ENCODE measurements at places on chromosomes 2 and 18.

DNA sequence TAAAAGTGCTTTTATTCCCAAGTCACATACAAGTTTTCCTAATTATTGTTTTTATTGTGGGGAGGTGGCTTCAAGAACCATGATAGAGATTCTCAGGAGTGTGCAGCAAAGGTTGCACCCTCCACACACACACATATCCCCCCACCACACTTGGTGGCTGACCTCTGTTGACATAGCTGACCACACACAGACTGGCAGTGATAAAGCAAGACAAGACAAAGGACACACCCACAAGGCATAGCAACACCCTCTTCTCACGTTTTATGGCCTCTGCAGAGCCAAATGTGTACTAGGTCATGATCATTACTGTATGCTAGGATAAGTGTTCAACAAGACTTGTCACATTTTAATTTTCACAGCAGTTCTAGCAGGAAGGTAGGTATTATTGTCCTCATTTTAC, 143.0 kb upstream of the EPC2 start:
- DNase-seq, result no peak

- no peak for DNase-seq
Observed at GRCh38 chr18:46477425-46478011, 179.5 kb downstream of the LOXHD1 start.

GRCh38 chr2:239468491-239469105, 67.8 kb upstream of the HDAC4 start:
- DNase-seq, result no peak

DNA sequence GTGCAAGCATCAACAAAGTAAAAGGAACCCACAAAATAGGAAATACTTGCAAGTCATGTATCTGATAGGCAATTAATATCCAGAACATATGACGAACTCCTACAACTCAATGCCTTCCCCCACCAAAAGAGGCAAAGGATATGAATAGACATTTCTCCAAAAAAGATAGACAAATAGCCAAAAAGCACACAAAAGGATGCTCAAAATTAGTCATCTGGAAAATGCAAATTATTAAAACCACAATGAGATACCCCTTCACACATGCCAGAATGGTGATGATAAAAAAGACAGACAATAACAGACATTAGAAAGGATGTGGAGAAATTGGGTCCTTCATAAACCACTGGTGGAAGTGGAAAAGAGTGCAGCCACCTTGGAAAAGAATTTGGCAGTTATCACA, 76.4 kb downstream of the RIF1 start:
- no peak for DNase-seq

- peak; percentile 92 for DNase-seq
Observed at GRCh38 chr18:5975111-5976002, 80.0 kb upstream of the TMEM200C start.

- peak; percentile 76 for DNase-seq
Observed at GRCh38 chr18:21760321-21760720, 19.7 kb downstream of the MIB1 start.

- DNase-seq, result no peak
Observed at GRCh38 chr2:112646102-112646719, 472 bp downstream of the SLC20A1 start.

DNA sequence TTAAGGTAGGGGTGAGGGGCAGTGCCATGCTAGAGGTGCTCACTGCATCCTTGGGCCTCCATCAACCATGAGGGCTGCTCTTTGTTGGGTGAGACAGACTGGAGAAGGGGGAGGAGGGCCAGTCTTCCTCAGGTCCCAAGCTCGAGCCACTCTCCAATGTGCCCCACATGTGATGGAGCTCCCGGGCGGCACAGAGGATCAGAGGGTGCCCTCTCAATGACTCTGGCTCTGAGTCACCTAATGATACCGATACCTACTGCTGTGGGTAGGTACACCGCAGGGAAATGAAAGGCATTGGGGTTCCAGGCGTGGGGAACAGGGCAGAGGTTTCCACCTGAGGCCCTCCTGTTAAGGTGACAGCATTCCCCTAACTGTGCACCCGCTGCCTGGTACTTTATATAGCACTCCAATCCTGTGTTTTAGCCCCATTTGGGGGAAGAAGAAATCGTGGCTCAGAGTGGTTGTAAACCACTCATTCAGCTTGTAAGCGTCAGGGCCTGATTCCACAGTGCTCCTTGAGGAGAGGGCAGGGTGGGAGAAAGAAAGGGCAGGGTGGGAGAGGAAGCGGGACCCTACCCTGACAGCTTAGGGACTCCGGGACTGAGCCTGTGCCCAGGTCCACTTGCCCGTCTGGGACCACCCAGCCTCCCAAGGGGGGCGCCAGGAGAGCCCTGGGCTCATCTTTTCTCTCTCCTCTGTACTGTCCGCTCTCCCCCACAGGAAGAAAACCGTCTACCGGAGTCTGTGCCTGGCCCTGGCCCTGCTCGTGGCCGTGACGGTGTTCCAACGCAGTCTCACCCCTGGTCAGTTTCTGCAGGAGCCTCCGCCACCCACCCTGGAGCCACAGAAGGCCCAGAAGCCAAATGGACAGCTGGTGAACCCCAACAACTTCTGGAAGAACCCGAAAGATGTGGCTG, 1.8 kb downstream of the B3GNT7 start:
- no peak for DNase-seq

- peak; percentile 62 for DNase-seq
Observed at GRCh38 chr2:181157326-181157725, 176.9 kb downstream of the UBE2E3 start.

DNA sequence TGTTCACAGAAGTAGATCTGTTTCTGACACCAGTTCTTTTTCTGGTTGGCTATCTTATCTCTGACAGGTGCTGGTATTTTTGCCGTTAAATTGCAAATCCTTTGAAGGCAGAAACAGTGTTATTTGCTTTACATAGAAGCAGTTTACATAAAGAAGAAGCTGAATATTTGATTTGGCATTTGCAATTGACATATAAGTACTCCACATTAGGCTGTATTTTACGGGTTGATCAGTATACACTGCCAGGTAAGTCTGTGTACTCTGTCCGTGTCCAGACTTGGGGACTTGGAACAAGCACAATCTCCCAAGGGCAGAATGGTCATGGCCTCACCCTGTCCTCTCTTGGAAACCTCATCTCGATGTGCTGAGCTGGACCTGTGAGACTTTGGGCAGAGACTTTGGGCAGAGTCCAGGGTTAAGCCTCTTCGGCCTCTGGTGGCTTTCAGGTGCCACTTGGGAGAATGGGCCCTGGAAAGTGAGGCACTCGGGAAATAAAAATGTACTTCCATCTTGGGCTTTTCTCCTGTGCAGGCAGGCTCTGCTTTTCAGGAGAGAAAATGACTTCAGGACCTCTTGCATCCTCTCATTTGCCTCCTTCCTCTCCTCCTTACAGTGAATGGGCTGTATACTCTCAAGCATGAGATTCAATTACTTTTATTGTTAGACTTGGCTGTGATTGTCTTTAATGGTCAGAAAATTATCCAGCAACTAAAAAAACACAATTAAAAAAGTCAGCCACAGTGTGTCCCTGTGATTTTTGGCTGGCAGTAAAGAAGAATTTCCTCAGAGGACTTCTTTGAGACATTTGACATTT, 108.5 kb downstream of the RAPGEF4 start:
- no peak for DNase-seq

DNA sequence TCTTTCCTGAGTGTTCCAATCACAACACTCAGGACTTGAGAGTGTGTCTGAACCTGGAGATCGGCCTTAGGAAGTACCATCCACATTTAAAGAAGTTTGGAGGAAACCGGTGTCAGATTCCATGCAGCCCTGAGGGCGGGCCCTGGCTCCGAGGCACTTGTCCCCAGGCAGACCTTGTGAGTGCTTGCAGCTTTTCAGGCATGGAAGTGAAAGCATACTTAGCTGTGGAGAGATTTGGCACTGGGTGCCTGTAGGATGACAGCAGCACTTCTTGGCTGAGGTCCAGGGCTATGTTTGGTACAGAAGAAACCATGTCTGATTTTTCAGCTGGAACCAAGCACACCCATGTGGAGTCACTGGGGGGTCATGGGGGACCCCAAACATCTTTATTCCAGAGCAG, 230.8 kb downstream of the SEPTIN10 start:
- peak; percentile 85 for DNase-seq

- no peak for DNase-seq
Observed at GRCh38 chr2:154466226-154466625, 232.3 kb upstream of the KCNJ3 start.

GRCh38 chr2:205915130-205915524, 170.8 kb downstream of the INO80D start:
- no peak for DNase-seq

GRCh38 chr2:166651080-166651675, 157.1 kb upstream of the SCN7A start:
- DNase-seq, result peak; percentile 71

- DNase-seq, result no peak
Observed at GRCh38 chr2:161847910-161848309, 223.7 kb downstream of the SLC4A10 start.
